ENCODE measurements at places on chromosomes 12 and 14. TPM values are rescaled to one million over a fixed set of nuclear protein-coding genes. Genes with fewer than 3 reads are reported as not detected.
A peak's percentile ranks its signal among the peaks of the same experiment; 100 is the strongest.

GRCh38 chr12:52027085-52027843 lies 20.5 kb downstream of the TAMALIN start:
- no peak for DNase-seq

The NOXRED1 gene
- total RNA-seq: 0.23 TPM

DNA sequence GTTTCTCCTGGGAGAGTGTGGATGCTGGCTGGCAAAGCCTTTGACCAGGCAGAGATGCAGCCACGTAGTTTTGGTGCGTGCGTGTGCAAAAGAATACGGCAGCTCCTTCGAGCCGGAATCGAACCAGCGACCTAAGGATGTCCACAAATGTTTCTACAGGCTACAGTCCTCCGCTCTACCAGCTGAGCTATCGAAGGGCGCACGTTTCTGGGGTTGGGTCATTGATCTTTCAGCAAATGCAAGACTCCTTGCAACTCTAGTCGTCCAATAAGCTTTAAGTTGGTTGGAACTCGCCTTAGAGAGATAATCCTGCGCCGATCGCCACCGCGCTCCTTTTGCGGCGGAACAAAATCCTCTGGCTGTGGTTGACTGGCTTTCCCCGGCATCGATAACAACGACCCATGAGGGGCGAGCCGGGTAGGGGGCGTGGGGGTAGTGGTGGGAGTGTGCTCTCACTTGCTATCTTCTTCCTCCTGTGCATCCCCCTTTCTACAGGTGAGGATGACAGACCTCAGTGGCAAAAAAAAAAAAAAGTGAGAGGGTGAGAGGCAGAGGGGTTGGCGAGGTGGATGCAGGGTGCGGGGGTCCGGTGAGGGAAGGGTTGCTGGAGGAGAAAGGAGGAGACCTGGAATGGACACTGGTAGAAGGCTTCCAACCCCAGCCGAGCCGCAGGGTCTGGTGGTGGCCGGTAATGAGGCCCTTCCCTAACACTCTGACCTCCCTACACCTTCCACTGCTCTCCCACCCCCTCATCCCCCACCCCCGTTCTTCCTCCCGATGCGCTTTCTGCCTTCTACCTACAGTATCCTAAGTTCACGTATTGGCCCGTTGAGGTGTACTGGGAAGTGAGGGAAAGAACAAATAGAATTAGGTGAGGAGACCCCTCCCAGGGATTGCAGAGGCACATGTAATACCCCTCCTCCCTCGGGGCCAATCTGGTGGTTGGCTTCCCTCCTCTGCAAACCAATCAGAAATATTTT lies 11.8 kb upstream of the OR6S1 start:
- DNase-seq: no peak

GRCh38 chr12:91515944-91516694 lies 333.5 kb upstream of the DCN start:
- no peak for DNase-seq

DNA sequence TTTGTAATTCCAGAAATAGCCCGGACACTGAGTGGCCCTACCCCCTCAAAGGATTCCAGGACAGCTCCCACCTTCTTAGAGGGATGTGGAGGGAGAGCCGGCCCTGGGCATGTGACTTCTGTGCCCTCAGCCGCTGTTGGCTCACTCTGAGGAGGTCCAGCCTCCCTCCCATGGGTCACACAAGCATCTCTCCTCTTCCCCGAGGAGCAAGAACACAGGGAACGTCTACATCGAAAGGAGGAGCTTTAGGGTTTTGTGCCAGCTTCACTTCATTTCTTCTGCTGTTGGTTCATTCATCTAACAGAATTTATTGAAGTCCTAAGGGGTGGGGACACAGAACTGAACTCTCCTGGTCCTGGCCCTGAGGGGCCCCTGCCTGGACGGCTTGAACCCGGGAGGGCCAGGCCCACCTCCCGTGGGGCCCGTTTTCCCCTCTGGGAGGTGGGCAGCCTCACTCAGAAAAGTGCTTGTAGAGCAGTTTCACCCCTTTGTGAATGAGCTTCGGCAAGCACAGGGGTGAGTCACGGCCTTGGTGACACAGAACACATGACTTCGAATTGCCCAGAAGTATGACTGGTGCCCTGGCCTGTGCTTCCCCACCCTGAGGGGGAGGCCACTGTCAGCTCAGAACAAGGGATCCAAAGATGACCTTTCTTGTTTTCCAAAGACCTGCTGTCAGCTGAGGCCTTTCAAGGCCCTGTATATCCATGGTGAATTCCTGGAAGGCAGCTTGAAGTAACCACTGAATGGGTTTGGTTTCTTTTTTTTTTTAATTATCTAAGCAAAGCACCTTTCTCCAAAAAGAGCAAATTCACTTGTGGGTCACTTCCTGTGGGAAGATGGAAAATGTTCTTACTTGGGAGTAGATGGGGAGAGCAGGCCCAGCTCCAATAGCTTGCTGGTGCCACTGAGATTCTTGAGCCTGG lies 39.2 kb downstream of the NFKBIA start:
- DNase-seq: peak; percentile 95

GRCh38 chr12:11839091-11839641 lies 189.7 kb downstream of the ETV6 start:
- no peak for DNase-seq

The IFNG-AS1 gene
- total RNA-seq: 0.24 TPM

DNA sequence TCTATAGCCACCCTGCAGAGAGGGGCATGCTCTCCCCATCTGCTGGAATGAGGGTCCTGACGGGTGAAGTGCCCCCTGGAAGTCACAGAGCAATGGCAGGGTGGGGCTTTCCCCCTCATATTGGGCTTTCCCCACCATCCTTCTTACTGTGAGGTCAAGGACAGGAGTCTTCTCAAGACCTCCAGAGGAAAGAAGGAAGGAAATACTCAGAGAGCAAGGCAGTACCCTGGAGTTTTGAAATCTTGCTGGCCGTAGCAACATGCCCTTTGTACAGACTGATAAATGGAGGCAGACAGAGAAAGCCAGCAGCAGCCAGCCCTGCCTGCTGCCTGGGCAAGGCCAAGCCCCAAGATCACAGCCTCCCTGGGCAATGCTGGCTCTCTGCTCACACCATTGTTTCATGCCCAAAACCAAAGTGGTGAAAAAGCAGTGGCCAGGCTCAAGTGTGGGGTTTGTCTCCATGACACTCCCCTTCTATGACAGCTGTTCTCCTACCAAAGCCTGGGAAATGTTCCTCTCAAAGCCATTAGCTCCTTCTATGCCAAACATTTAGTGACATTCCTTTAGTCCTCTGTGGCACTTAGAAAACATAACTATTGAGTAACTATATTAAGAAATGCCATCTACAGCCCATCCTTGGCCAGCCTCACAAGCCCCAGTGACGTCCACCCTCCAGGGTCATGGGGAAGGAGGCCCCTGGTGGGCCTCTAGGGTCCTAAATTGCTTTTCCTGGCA lies 13.2 kb upstream of the ITPK1 start:
- DNase-seq: no peak

The RAPGEF3 gene
- 18.3 TPM for total RNA-seq

The ACOT6 gene
- not detected for total RNA-seq

GRCh38 chr14:100018482-100018881 lies 46.7 kb upstream of the EVL start:
- DNase-seq: no peak

- no peak for DNase-seq
These were observed 17.1 kb downstream of the MTHFD1 start for GRCh38 chr14:64405295-64405694.

GRCh38 chr14:61925043-61925442 lies 162.8 kb downstream of the SNAPC1 start:
- no peak for DNase-seq

The CABP1 gene
- total RNA-seq: 5.5 TPM

The RNASE4 gene
- 44.3 TPM for total RNA-seq

- no peak for DNase-seq
These were observed 106.3 kb downstream of the LRIG3 start for GRCh38 chr12:58814036-58814435.

DNA sequence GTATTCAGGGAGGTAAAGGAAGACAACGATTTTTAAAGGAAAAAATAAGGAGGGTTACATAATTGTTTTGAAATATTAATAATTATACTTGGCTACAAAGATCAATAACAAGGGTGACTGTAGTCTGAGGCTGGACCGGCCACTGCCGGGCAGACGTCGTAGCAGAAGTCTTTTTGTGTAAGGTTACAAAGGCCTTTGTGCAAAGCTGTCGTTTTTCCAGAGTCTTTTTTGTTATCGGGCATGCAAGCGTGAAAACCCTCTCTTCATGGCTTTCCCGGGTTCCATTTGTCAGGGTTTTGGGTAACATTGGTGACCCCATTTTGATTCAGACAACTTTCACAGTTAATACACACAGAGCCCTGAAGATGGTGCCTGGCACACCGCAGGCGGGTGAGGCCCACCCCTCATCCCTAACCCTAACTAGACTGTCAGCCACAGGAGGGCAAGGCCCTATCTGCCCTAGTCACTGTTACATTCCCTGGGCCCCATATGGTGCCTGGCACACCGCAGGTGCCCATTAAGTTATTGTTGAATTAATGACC lies 31.3 kb downstream of the RILPL1 start:
- DNase-seq: no peak

DNA sequence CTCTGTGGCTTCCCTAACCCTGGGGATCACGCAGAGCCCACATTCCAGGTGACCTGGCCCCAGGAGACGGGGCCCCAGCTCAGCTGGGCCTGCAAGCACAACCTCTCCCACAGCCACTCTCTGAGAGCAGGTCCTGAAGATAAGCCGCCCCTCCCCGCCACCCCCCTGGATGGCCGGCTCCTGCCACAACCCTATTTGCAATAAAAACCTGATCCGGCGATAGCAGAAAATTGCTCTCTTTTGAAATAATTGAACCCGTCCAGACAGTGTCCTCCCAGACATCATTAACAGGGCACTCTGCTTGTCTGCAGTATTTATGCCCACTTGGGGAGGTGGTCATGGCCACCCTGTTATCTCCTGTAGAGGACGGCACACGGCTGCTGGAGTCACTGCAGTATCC lies 5.0 kb downstream of the C14orf180 start:
- DNase-seq: no peak
